ENCODE measurements at places on chromosomes 2 and 18.

- DNase-seq, result no peak
These were observed 9.4 kb downstream of the INSIG2 start for GRCh38 chr2:118097657-118098056.

GRCh38 chr2:126921066-126921465, 22.4 kb downstream of the TEX51 start:
- DNase-seq, result no peak

GRCh38 chr2:3073041-3073595, 304.5 kb downstream of the EIPR1 start:
- DNase-seq, result no peak

GRCh38 chr2:239616729-239617128, 215.9 kb upstream of the HDAC4 start:
- no peak for DNase-seq

DNA sequence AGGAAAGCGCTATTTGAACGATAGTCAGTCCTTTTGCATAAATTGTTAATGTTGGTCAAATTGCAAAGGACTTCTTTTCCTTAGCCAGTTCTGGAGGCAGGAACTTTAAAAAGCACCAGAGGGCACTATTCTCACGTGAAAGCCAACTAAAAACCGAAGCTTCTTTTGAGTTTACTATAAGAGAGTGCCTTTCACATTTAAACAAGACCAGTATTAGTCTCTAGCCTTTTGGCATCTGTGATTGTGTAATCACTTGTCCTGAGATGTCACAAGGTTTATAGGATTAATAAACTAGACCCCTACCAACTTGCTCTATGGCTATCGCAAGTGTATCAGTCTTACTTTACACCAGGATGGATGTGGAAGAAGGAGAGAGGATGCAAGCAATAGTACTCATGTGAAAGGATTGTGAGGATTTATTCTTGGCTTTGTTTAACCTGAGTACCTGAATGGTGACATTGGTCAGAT, 14.4 kb upstream of the STAT4 start:
- no peak for DNase-seq

GRCh38 chr18:79766308-79766707, 31.4 kb upstream of the KCNG2 start:
- no peak for DNase-seq

DNA sequence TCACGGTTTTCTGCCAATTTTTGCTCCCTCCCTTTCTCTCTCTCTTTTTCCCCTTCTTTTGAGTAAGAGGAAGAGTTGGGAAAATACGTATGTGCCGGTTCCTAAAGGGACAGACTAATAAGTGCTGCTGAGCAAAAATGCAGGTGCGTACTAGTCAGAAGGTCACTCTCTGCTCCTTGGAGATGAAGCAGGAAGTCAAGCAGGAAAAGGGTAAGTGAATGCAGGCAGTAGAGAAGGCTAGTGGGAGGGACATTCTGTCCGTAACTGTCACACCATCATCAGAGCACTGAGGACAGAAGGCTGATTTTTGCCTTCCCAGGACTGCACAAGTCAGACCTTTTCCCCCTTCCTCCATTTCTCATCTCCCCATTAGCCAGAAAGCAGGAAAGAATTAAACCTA, 105.7 kb downstream of the CDH2 start:
- no peak for DNase-seq
